SHP77 treated with DMSO at 0.1 percent for 48 hours (cell line): ENCODE measurements at places on chromosomes 2 and 18.

- no peak for DNase-seq
Observed at GRCh38 chr2:3756306-3756705, 52.9 kb downstream of the DCDC2C start.

DNA sequence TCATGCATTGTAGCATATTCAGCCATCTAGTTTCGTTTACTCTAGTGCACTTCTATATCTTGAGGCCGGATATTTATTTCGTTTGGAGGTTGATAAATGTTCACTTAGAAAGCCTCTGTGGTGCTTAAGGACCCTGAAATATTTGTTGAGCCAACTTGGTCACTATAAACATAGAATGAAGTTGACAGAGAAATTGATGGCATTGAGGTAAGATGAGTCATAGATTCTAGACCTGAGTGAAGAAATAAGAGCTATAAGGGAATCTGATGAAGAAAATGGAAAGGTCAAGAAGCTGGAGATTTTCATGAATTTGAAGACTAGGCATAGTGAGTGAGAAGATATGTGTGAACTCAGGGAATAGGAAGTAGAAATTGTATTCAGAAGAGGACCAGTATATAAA is 35.9 kb downstream of the EPC2 start:
- DNase-seq, result no peak

- no peak for DNase-seq
Observed at GRCh38 chr2:198106621-198107385, 302.4 kb downstream of the PLCL1 start.

DNA sequence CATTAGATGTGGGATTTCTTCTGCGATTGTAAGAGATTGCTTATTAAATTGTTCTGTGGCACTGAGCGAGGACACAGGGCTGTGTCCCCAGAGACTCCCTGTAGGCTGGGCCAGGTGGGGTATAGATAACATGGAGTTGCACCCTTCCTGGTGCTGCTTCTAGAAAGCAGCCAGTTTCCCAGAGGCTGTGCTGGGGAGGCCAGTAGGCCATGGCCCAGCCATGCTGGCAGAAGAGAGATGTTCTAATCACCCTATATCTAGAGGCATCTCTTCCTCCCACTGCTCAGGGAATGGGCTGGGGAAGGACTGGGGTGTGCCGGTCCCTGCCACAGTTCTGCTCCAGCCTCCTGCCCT is 66.9 kb downstream of the HS1BP3 start:
- DNase-seq, result no peak

DNA sequence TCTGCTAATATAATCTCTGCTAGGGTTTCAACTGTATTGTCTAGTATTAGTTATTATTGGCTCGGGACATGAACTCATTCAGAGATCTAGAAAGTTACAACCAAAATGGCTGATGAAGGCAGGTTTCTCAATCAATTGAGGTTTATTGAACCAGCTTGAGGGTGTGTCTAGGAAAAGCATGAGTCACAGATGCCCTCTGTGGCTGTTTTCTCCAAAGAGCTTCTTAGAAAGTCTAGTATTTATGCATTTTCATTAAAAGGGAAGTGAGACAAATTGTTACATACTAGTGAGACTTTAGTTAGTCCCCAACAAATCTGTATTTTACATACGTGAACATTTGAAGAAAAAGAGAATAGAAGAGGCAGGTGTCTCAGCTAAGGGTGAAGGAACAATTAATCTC is 23.0 kb upstream of the RTTN start:
- no peak for DNase-seq

DNA sequence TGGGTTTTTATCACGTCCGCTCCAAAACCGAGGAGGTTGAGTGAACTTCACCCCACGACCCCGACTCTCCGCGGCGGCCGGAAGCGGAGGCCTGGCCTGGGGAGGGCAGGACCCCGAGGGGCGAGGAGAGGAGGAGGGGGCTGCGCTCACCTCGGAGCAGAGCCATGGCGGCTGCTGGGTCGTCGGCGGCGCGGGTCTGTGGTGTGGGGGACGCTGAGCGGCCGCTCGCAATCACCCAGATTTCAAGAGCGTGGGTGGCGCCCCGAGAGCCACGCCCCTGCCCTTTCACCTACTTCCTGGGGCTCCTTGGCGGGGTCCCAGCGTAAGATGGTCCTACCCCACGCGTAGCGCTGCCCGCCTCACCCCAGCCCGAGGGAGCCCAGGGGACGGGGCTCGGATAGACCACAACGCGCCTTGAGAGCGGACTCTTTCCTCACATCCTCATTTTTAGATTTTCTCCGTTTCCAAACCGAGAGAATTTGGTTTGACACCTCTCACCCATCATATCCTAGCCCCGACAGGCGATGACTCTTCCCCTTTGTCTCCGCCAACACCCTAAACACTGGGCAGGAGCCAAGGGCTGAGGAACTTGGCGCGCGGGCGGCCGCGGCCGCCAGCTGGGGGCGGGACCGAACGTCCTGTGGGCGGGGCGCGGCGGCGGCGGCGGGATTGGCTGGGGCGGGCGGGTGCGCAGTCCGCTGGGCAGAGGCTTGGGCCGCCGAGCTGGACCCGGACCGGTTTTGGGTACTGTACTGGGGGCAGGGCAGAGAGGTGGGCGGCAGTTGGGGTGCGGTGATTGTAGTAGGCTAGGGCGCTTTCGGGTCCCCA is at the start of gene ACAA2:
Gene ACAA2, minus strand, starts transcription at position 215 of the 828 bp plus-strand sequence. Its CDS starts 49 bp downstream, at position 166.
- peak; percentile 72 for DNase-seq

GRCh38 chr18:23068570-23069310 is 66.5 kb upstream of the CABLES1 start:
- DNase-seq, result no peak

- no peak for DNase-seq
Observed at GRCh38 chr2:134823431-134823830, 15.0 kb upstream of the ACMSD start.

DNA sequence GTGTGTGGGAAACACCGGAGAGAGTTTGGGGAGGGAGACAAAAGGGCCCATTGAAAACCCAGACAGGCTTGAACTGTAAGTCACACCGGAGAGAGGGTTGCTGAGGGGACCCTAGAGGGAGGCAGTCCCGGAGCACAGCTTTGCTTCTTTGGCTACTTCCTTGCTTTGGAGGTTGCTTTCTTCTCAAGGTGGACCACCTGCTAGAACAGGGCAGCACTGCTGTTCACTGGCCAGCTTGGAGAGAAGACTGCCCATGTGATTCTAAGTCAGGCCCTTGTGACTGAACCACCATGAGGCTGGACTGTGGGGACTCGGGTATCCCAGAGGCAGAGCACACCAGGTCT is 4.4 kb downstream of the ACTG2 start:
- DNase-seq, result no peak

DNA sequence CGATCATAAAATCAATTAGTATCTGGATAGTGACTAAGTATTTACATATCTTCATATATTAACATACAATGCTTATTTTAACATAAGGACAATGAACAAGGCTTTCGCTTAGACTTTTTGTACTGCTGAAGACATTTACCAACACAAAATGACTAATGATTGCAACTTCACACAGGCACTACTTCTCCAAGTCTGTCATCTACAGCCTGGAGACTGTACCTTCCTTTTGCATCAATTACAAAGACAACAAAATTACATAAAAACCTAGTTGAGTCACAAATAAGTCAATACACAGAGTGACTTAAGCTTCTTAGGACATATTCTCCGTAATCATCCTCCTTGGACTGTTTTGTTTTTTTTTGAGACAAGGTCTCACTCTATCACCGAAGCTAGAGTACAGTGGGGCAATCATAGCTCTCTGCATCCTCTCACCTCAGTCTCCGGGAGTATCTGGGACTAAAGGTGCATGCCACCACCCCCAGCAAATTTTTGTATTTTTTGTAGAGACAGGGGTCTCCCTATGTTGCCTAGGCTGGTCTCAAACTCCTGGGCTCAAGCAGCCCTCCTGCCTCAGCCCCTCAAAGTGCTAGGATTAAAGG is 15.9 kb downstream of the PUM2 start:
- DNase-seq, result no peak

DNA sequence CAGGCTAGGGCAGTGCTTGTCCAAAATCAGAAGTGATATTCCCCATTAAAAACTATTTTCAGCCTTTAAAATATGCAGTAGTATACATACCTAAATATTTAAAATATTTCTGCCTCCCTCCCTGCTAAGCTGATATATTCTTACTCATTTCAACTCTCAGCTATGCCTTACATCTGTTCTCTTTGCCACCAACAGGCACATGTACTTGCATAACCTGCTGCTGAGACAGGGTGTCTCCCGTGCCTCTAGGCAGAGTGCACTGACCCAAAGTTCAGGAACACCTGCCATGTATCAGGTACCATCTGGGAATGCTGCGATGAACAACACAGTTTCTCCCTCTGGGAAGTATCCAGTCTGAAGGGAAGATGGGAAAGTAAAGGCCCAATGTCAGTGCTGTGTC is 91.7 kb downstream of the STK39 start:
- no peak for DNase-seq

DNA sequence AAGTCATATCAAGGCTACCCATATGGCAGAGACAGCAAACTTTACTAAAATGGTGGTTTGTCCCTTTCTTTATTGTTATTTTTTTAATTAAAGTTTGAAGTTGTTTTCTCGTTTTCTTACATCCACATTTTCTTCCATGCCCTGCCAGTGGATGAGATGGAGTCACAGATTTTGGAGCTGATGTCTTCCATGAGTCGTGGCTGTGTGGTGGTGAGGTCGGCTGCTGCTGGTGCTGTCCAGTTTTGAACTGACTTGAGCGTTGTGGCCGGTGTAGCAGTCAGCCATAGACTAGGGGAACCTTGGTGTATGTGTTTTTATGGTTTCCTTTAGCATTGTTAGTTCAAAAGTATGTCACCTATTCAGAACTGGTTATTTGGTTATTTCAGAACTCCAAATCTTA is 182.8 kb downstream of the SH3RF3 start:
- DNase-seq, result no peak

DNA sequence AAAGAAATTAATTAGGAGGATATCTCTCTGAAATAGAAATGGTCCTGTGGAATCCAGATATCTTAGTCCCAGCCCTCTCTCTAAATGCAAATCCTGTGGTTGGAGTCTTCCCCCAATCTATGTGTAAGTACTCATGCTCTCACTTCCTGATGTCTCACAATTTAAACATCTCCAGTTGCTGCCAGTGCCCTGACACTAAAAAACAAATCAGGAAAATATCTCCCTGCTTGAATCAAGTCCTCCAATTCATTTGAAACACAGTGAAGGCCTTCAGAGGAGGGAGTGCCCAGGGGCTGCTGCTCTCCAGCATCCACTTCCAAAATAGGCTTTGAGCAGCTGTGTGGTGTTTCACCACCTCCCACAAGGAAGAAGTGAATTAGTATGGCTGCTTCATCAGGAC is 413.8 kb downstream of the RAD51AP2 start:
- no peak for DNase-seq

DNA sequence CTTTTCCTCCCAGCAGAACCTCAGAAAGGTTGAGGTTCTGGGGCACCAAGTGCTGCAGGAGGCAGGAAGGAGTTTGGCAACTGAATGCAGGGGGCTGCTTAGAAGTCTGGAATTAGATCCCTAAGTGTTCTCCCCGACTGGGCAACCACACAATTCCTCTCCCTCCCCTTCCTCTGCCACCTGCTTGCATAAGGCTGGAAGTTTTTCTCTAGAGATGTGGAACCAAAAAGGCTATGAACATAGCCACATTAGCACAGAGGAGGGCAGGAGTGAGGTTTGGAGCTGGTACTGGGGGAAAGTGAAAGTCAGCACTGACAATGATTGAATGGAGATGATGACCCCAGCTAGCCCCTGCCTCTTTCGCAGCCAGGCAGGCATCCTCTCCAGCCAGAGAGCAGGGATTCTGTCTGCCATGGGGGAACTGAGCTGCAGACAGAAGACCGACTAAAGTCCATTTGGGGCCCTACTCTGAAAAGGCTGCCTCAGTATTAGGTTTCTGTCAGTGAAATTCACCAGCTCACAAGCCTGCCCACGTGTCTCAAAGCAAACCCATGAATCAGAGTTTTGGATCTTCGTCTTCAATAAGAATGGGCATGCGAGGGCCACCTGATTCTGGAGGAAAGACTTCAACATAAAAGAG is 87.9 kb upstream of the ITGA6 start:
- DNase-seq, result no peak

- no peak for DNase-seq
Observed at GRCh38 chr2:241686324-241686649, 328 bp downstream of the DTYMK start.

DNA sequence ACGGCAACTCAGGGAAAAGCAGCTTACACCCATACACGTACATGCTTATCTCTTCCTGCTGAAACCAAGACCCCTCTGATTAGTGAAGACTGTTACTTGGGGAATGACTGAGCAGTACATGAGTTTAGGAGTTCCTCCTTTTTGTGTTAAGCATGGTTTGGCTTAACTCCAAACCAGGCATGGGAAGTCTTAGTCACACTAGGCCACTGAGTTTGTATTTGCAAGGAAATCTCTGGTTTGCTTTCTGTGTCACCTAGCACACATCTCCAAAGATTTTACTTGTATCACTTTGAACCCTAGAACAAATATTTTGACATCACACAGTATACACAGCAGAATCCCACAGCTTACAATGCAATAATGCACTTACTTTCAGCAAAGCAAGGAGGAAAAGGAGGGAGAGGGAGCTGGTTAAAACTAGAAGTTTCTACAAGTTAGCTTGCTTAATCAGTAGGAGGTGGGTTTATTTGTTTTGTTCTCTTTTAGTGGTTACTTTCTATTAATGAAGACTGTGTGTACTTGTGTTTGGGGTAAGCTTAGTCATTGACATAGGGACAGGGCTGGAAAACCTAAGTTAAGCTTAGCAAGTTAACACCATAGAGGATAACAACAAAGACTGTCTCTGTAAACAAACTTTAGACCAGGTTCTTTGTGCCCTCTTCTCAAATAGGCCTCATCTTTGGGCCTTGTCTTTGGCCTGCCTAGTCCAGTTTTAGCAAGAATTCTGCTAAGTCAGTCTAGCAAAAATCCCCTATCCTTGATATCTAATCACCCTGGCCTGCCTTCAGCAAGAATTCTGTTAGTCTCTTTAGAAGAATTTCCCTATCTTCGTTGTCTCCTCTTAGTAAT is 219.4 kb downstream of the MREG start:
- DNase-seq, result no peak

GRCh38 chr2:97691166-97691565 is 21.7 kb downstream of the C2orf92 start:
- no peak for DNase-seq

DNA sequence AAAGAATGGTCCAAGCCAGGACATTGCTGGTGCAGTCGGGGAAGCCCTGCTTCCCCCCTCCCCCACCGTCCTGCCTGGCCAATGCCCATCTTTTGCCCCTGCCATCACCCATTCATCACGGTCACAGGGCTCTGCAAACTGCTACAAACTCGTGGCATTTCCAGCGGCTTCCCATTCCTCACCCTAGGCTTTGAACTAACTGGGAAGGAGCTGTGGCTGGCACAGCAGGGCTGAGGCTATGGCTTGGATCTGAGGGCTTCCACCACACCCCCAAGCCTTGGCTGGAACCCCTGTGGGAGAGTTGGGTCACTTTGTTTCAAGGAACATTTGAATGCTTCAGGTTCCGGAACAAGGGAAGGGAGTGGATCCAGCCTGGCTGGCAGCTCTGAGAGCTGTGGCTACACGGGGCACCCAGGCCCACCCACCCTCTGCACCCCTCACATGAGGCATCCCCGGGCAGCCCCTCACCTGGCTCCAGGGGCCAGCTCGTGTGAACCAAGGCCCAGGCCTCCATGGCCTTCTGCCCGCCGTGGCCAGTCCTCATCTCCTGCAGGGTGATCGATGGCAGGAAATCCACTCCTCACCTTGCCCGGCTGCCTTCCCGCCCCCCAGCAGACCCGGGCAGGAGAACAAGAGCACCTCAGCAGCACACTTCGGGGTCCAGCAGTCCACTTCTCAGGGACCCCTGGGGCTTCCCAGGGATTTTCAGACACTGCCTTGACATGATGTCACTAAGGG is 58.8 kb upstream of the OTOS start:
- no peak for DNase-seq

GRCh38 chr2:42998721-42999120 is 206.3 kb upstream of the HAAO start:
- no peak for DNase-seq

GRCh38 chr2:40421631-40422297 is 30.1 kb downstream of the SLC8A1 start:
- DNase-seq, result no peak
